ENCODE measurements at places on chromosomes 2 and 18. TPM values are rescaled to one million over a fixed set of nuclear protein-coding genes. Genes with fewer than 3 reads are reported as not detected.

CCL20 gene
- total RNA-seq, result 3.8 TPM

GRCh38 chr2:226411727-226412360 is 387.8 kb downstream of the IRS1 start:
- DNase-seq, result peak; percentile 55

- DNase-seq, result no peak
These were observed 26.6 kb downstream of the CD28 start for GRCh38 chr2:203732953-203733510.

DNA sequence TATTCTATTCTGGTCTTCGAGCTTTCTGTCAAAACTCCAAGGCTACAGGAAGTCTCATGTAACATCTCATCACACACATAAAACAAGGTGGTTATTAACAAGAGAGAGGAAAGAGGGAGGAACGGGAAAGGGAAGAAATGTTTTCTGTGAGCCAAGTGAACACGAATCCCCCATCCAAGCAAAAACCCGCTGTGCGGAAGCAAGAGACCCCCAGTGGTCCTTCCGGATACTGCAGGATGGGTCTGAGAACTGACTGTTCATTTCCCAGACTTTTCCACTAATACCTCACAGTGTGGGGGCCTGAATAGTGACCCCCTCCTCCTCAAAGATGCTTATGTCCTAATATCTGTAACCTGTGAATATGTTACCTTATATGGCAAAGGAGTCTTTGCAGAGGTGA is 19.0 kb upstream of the DIPK1C start:
- peak; percentile 19 for DNase-seq

NOTO gene
- not detected for total RNA-seq

DNA sequence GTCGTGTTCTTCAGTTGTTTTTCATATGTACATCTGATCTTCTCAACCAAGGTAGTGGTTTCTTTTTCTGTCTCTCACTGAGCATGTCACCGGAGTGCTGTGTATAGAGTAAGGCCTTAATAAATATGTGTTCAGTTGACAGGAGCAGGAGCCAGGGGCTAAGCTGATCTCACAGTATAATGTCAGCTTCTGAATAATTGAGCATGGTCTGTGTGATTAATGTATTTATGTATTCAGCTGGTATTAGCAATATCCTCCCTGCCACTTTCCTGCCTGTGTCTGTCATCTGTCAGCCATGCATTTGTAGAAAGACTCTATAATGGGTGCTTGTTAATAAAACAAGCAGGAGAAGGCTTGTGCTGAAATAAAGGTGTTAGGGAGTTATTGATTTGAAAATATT is 198.9 kb downstream of the ADCYAP1 start:
- DNase-seq, result no peak

GRCh38 chr2:191481305-191482070 is 196.4 kb upstream of the NABP1 start:
- DNase-seq, result no peak

SP5 gene
- 2.6 TPM for total RNA-seq

COA5 gene
- total RNA-seq, result 22.3 TPM
